ENCODE measurements at places on chromosomes 1 and 21. TPM values are rescaled to one million over a fixed set of nuclear protein-coding genes. Genes with fewer than 3 reads are reported as not detected.

GRCh38 chr1:116113615-116114014 is 2.4 kb downstream of the MAB21L3 start:
- H3K36me3 ChIP-seq = no peaks in the 10 kb centered on the region
- DNase-seq = no peak
- no peak overlapping the region for H3K27ac ChIP-seq
- H3K4me1 ChIP-seq = no peaks in the 10 kb centered on the region
- no peaks in the 10 kb centered on the region for H3K27me3 ChIP-seq
- no peak overlapping the region for H3K4me3 ChIP-seq

GRCh38 chr1:159991513-159991912 is 37.5 kb upstream of the SLAMF9 start:
- H3K27ac ChIP-seq = no peak overlapping the region
- H3K36me3 ChIP-seq = no peaks in the 10 kb centered on the region
- no peak overlapping the region for H3K4me3 ChIP-seq
- no peaks in the 10 kb centered on the region for H3K4me1 ChIP-seq

Gene TRABD2B
- 10.7 TPM for total RNA-seq

Gene CFAP45
- total RNA-seq = 0.95 TPM

Gene ZNF648
- not detected for total RNA-seq

Gene ACTN2
- total RNA-seq = 52.9 TPM

DNA sequence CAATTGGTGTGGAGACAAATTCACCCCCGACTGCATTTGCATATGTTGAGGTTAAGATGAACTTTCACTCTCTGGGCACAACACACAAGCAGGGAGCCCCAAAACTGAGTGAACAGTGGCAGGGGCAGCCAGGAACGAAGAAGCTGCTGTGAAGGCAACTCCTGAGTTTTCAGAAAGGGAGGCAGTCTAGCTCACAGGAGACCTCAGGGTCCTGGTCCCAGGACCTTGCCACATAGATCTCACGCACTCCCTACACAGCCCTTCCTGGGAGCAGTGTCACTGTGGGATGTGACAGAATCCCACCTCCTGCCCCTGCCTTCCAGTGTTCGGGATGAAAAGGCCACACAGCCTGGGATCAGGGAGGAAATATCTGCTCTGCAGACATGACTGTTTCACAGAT is 60.9 kb downstream of the KCND3 start:
- H3K4me1 ChIP-seq = no peaks in the 10 kb centered on the region
- H3K4me3 ChIP-seq = no peak overlapping the region
- H3K27me3 ChIP-seq = no peaks in the 10 kb centered on the region
- H3K27ac ChIP-seq = no peak overlapping the region
- no peak for DNase-seq

- H3K36me3 ChIP-seq = no peaks in the 10 kb centered on the region
- H3K4me3 ChIP-seq = no peak overlapping the region
- no peak for DNase-seq
- no peak overlapping the region for H3K27ac ChIP-seq
Observed at GRCh38 chr1:183228347-183229220, 42.5 kb downstream of the LAMC2 start.

Gene F13B
- not detected for total RNA-seq

- no peak overlapping the region for H3K27ac ChIP-seq
- H3K36me3 ChIP-seq = no peaks in the 10 kb centered on the region
- no peak overlapping the region for H3K4me3 ChIP-seq
Observed at GRCh38 chr21:39048064-39048463, 135.2 kb downstream of the PSMG1 start.

- peaks cover 39% of the 10 kb centered on the region for H3K36me3 ChIP-seq
- no peak for DNase-seq
- no peak overlapping the region for H3K27ac ChIP-seq
- no peaks in the 10 kb centered on the region for H3K27me3 ChIP-seq
- H3K4me1 ChIP-seq = no peaks in the 10 kb centered on the region
- H3K4me3 ChIP-seq = no peak overlapping the region
Observed at GRCh38 chr1:173960625-173961024, 43.5 kb upstream of the SERPINC1 start.

DNA sequence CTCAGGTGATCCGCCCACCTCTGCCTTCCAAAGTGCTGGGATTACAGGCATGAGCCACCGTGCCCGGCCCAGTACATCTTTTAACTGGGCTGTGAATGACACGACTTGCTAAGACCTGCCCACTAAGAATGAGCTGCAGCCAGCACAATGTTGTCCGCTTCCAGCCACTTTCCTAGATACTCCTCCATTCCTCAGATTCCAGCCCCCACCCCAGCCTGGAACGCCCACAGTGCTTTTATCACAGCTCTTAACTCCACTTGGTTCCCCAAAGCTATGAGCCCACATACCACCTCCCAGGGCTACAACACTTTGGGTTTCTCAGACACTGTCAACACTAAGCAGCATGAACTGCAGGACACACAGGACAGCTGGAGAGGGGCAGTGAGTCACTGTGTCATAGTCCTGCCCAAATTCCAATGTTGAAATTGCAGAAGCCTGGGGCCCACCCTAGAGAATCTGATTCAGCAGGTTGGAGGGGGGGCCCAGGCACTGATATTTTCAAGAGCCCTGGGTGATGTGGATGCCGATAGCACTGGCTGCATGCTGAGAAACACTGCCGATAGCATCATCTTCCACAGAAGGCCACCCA is 58.0 kb downstream of the ACBD3 start:
- no peaks in the 10 kb centered on the region for H3K4me1 ChIP-seq
- no peaks in the 10 kb centered on the region for H3K36me3 ChIP-seq
- H3K4me3 ChIP-seq = no peak overlapping the region
- no peak overlapping the region for H3K27ac ChIP-seq
- H3K27me3 ChIP-seq = no peaks in the 10 kb centered on the region

GRCh38 chr1:193631306-193631705 is 444.9 kb upstream of the B3GALT2 start:
- DNase-seq = no peak
- no peak overlapping the region for H3K27ac ChIP-seq
- no peaks in the 10 kb centered on the region for H3K36me3 ChIP-seq
- peaks cover 4% of the 10 kb centered on the region for H3K4me1 ChIP-seq

DNA sequence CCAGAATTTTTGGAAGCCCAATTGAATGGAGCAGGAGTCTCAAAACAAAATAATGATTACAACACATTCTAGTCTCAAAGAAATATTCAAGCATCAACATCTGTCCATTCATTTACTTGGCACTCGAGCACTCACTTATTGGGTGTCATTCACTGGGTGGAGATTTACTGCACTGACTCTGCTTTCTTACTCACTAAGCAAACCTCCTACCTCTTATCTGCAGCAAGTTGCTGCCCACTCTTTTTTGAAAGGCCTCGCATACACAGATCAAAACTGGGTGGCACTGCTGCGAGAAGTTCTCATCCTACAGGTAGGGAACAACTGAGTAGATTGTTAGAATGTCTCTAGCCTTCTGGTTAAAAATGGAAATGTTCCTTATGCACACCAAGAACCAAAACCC is 18.0 kb downstream of the RHBDL2 start:
- no peak overlapping the region for H3K27ac ChIP-seq
- H3K4me1 ChIP-seq = no peaks in the 10 kb centered on the region
- no peak for DNase-seq
- no peaks in the 10 kb centered on the region for H3K27me3 ChIP-seq
- no peaks in the 10 kb centered on the region for H3K36me3 ChIP-seq

DNA sequence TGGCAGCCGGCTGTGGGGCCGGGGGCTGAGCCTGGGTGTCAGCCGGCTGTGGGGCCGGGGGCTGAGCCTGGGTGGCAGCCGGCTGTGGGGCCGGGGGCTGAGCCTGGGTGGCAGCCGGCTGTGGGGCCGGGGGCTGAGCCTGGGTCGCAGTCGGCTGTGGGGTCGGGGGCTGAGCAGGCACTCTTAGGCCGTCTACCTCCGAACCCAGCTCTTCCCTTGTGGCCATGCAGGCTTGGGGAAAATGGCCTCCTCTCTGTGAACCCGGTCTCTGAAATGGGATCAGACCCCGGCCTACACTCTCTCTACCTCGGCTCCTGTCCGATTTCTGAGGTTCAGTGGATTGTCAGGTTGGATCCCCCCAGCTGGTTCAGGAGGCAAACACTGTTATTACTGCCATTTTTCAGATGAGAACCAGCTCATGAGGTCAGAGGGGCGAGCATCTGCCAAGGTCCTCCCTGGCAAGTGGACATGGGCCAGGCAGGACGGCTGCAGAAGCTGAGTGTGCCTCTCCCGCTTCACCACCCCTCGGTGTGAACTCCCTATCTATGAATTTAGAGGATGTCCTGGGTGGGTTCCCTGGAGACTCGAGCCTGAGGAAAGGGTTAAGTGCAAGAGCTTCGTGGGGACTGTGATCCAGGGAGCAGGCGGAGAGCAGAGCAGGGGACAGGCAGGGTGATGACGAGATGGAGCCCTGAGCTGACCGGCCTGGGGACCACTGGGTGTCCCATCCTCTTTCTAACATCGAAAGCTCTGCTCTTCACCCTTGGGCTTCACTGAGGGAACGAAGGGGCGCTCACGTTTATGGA is 10.9 kb upstream of the COL18A1 start:
- no peaks in the 10 kb centered on the region for H3K4me1 ChIP-seq
- H3K36me3 ChIP-seq = no peaks in the 10 kb centered on the region
- H3K4me3 ChIP-seq = no peak overlapping the region
- H3K27me3 ChIP-seq = no peaks in the 10 kb centered on the region
- DNase-seq = no peak

Gene BRDT
- total RNA-seq = not detected

- peaks cover 14% of the 10 kb centered on the region for H3K36me3 ChIP-seq
- H3K27ac ChIP-seq = no peak overlapping the region
- H3K4me3 ChIP-seq = no peak overlapping the region
- peaks cover 14% of the 10 kb centered on the region for H3K4me1 ChIP-seq
- DNase-seq = no peak
Observed at GRCh38 chr21:41801321-41802197, 34.7 kb upstream of the RIPK4 start.

- H3K27ac ChIP-seq = no peak overlapping the region
- H3K36me3 ChIP-seq = no peaks in the 10 kb centered on the region
- H3K4me3 ChIP-seq = no peak overlapping the region
- no peak for DNase-seq
Observed at GRCh38 chr1:218558271-218558810, 213.2 kb downstream of the TGFB2 start.

DNA sequence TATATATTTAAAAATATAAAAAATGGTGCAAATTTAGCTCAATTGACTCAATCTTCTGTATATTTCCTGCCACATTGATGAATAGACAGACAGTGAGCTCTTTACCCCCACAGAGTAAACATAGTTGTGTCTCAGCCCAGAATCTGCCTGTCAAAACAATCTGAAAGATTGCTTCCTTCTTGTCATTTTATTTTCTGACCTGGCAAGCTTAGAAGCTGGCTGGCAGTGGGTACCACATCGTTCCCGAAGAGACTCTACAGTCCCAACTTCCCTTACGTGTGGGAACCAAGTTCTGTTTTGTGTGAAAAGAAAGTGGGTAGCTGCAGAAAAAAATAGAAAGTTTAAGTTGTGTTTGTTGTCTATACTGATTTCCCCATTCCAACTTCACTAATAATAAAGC is 629.3 kb upstream of the NEGR1 start:
- no peak overlapping the region for H3K27ac ChIP-seq
- no peaks in the 10 kb centered on the region for H3K4me1 ChIP-seq
- H3K27me3 ChIP-seq = no peaks in the 10 kb centered on the region
- H3K4me3 ChIP-seq = no peak overlapping the region

DNA sequence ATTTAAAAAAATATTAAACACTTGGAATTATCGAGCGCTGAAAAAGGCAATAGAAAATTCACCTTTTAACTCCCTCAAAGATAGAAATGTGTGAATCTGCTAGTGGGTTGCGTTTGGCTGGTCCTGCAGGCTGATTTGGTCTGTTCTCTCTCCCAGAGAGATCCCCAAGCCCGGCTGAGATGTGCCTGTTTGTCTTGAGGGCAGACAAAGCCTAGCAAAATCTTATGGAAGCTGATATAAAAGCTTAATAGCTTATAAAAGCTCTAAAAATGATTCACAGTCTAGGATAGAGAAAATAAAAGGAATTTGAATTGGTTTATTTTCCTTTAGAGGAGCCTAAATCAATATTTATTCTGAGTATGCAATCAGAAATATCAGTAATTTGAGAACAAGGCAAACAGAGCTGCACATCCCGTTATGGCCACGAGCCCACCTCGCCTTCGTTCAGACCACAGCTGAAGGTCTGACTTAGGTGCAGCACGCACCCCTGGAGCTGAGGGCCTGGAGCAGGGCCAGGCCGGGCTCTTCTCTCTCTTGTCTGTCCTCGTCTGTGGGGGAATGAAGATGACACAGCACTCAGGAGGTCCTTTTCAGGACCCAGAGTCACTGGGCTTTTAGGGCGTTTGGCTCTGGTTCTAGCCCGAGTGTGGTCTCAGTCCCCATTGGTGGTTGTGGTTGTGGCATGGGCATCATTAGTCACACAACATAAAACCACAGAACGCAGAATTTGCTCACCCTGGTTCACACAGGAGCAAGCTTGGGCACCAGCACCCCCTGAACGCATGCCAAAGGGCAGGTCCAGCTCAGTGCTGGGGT is 18.6 kb downstream of the PDE9A start:
- no peak overlapping the region for H3K27ac ChIP-seq
- H3K4me3 ChIP-seq = no peak overlapping the region
- no peaks in the 10 kb centered on the region for H3K36me3 ChIP-seq
- H3K27me3 ChIP-seq = no peaks in the 10 kb centered on the region

Gene RFX5
- total RNA-seq = 51.7 TPM

- no peak overlapping the region for H3K4me3 ChIP-seq
- no peaks in the 10 kb centered on the region for H3K27me3 ChIP-seq
- DNase-seq = no peak
- no peak overlapping the region for H3K27ac ChIP-seq
Observed at GRCh38 chr1:169530448-169530847, 44.7 kb upstream of the SLC19A2 start.

GRCh38 chr1:199573047-199573446 is 454.5 kb upstream of the NR5A2 start:
- no peaks in the 10 kb centered on the region for H3K27me3 ChIP-seq
- no peak overlapping the region for H3K27ac ChIP-seq
- DNase-seq = no peak
- no peaks in the 10 kb centered on the region for H3K36me3 ChIP-seq

GRCh38 chr1:206708058-206708457 is 23.4 kb downstream of the MAPKAPK2 start:
- H3K36me3 ChIP-seq = no peaks in the 10 kb centered on the region
- H3K4me3 ChIP-seq = no peak overlapping the region
- H3K4me1 ChIP-seq = peaks cover 47% of the 10 kb centered on the region
- no peaks in the 10 kb centered on the region for H3K27me3 ChIP-seq
- no peak for DNase-seq

Gene FAM72D
- not detected for total RNA-seq

DNA sequence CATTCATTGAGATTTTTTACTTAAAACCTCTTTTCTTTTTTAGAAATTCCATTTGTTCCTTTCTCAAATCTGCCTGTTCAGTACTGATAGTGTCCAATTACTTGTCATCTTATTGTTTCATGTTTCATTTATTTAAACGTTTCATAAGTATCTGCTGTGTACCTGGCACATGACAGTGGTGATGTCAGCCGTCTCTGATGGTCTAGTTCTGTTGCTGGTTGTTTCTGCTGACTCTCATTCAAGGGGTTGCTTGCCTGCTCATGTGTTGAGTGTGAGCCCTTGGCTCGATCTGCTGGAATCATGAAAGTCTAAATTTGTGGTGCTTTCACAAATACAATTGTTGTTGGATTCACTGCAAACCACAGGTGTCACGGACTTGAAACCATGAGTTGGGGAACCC is 25.5 kb upstream of the C2CD2 start:
- H3K4me1 ChIP-seq = no peaks in the 10 kb centered on the region
- DNase-seq = no peak
- no peaks in the 10 kb centered on the region for H3K36me3 ChIP-seq
- no peaks in the 10 kb centered on the region for H3K27me3 ChIP-seq

All from thoracic aorta (tissue), 2 donors.